Head of caudate nucleus (tissue), 42 donors: ENCODE measurements at places on chromosomes 13 and 19.

- peak; percentile 75 for DNase-seq
Measured at GRCh38 chr19:33412601-33413425, 39.3 kb downstream of the CEBPG start.

- DNase-seq, result no peak
Measured at GRCh38 chr13:91312324-91312723, 35.2 kb upstream of the MIR17HG start.

- no peak for DNase-seq
Measured at GRCh38 chr19:4120559-4121272, 3.2 kb downstream of the MAP2K2 start.

DNA sequence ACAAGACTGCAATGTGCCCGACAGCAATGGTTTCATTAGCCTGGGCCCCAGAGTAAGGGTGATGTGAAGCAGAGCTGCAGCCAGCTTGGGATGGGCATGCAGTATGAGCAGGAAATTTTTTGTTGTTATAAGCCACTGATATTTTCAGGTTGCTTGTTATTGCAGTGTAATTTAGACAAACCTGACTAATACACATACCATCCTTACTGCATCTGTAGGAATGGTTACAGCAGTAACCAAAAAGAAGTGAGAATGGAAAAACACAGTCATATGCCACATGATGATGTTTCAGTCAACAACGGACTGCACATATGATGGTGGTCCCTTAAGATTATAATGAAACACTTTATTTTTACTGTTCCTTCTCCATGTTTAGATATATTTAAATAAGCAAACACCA is 8.6 kb upstream of the POMP start:
- no peak for DNase-seq

- DNase-seq, result no peak
Measured at GRCh38 chr13:99640260-99640659, 139.0 kb downstream of the TM9SF2 start.

DNA sequence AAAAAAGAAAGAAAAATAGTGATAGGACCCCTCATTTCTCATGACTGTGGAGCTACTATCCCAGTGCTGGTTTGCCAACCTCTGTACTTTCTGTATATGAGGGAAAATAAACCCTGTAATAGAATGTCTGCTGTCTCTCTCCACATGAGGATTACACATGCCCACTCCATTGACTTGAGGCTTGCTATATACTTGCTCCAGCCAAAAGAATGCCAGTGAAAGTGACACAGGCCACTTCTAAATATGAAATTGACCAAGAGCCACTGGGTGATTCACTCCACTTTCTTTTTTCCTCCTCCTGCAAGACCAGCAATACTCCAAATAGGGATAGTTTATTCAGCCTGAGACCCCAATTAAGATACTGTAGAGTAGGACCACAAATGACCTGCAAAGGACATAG is 6.2 kb downstream of the THAP8 start:
- DNase-seq, result no peak
